ENCODE measurements at places on chromosomes 16 and 17.

DNA sequence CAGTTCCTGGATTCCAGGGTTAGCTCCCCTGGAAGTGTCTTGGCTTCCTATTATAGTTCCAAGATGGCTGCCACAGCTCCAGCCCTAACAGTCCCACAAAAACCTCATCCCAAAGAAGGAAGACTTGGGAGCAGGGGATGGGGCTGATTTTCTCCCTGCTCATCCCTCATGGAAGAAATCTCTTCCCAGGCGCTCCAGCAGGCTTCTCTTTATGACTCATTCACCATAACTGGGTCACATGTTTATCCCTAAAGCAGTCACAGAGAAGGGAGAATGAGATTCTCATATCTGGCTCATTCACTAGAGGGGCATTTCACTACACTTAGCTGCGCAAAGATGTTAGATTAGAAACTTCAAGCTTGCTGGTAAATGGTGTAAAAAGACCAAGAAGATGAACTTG lies 206.5 kb upstream of the IRX3 start:
- DNase-seq: no peak

DNA sequence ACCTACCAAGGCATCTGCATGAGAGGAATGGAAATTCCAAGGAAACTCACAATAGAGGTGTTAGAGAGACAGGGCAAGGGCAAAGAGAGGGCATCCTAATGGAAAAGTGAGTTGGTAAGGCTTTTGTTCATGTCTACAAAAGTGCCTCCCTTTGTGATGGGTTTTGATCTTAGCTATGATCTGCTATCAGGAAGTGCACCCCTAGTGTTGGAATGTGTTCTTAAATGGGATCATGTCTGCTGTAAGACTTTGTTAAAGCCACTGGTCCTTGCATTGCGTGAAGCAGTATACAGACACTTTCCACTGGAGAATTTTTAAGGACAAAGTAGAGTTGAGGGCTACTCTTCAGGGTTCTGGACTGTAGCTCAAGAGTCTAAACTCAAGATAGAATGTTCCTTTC lies 92.0 kb downstream of the MAP2K6 start:
- no peak for DNase-seq

GRCh38 chr17:19729900-19730299 lies 13.5 kb upstream of the SLC47A2 start:
- DNase-seq: no peak

DNA sequence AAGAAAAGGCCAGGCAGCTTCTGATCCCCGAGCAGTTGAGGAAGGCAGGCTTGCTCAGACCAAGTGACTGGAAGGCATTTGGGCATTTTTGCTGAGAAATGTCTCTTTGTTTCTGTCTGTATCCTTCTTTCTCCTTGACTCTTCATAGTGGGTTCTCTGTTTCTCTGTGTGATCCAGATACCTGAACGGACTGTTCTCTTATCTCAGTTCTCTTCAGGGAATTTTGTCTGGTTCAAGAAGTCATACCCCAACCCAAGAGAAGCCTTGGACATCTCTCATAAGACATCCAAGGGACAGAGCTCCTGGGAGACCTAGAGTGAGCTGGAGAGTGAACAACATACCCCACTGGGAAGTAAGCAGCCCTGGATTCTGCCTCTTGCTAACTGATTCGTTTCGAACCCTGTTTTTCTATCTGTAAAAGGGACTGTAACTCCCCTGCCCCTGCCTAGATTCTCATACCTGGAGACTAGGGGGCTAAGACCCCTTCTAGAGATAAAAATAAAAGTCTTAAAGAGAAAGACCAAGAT lies 541 bp downstream of the CCL3 start:
- no peak for DNase-seq

GRCh38 chr16:3401719-3402397 lies 843 bp downstream of the ZNF174 start:
- DNase-seq: peak; percentile 34

DNA sequence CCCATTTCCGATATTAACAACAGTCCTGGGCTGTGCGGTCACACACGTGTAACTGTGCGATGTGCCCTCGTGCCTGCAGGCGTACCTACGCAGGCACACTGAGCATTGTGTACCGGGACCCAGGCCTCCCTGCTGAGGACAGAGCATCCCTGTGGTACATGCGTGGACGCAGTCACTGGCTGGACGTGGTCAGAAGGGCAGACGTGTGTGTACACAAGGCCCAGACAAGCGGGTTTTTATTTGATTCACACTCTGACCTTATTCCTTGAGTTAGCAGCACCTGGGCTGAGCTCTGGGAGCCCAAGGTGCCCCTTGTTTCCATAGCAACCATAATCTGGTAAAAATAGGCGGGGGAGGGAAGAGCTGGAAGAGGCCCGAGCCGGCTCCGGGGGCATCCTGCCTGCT lies 19.5 kb downstream of the RAP1GAP2 start:
- no peak for DNase-seq

GRCh38 chr16:11167581-11167980 lies 88.4 kb downstream of the SOCS1 start:
- DNase-seq: no peak

DNA sequence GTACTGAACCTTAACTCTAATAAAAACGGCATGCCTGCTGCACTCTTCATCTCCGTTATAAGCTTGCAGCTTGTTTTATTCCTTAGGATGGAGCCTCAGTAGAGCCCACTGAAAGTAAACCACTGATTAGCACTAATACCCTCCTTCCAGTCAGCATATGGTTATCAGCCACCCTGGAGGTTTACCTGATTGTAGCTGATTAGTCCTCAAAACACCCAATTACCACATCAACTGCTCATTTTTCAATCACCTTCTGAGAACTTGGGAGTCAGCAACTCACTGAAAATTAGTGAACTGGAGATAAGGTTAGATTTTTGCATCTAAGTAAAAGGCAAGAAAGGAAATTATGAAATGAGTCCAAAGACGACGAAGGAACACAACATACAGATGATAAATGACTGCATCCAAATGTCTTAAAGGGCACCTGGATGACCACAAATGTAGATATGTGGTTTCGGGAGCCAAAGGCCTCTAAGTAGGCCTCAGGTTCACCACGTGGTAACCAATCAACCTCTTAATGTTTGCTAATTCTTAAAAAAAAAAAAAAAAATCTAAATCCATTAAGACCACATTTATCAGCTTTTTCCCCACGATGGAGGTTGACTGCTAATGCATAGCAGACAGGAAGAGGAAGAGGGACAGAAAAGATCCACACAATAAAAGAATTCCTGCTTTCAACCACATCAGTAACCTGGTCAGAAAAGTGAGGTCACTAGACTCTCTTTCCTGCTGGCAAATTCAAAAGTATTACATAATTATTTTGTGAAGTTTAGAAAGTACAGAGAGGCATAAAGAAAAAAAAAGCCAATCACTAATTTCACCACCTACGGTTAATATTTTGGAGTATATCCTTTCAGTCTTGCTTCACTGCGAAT lies 28.0 kb downstream of the DCUN1D3 start:
- DNase-seq: no peak

DNA sequence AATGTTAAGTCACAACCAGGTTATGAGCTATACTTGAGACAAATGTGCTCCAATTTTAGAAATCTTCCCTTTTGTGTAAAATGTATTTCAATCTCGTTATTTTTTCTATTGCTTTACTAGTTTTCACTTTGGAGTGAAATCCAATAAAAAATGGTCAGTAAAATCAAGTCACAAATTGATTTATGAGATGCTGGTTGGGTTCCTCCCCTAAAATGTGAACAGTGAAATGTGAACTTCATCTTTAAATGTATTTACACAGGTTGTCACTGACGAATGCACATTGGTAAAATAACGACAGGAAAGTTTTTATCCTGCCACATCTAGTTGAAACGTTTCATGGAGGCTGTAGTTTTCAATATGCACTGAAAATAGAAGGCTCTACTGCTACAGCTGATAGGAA lies 55.5 kb downstream of the COX10 start:
- no peak for DNase-seq

DNA sequence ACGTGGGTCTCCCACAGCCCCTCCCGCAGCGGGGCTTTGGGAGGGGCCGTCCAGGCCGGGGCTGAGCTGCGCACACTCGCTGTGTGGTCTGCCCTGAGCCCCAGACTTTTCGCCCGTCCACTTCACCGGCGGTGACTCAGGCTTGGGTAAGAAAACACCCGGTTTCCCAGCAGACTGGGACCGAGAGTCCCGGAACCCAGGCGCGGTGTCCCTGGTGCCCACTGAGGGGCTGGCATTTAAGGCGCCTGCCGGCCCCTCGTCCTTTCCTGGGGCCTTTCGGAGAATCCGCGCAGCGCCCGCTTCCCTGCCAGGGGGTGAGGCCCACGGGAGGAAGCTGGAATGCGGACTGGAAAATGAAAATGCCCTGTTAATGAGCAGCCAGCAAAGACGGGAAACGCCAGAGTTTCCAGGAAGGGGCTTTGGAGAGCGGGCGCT lies 100.3 kb downstream of the C16orf95 start:
- DNase-seq: no peak

DNA sequence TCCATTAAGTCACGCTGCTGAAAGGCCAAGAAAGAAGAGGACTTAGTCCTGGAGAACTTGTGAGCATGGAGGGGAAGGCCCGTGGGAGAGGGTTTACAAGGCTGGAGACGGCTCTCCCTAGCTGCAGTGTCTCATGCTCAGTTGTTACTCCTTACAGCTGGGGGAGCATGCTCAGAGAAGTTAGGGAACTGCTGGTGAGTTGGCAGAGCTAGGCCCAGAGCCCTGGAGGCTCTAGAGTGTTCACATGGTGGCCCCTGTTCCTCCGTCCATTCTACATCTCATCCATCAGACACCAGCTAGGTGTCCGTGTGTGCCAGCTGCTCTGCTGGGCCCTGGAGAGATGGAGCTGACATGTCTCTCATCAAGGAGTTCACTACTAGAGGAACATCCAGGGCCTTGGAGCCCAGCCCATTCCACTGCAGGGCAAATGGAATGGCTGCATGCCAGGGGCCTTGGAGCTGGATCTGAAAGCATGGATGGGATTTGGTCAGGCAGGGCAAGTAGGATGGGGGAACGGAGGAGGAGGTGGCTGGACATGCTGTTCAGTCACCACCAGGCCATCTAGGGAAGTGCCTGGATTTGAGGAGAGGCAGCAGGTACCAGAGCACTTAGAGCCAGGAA lies 6.3 kb downstream of the XYLT2 start:
- DNase-seq: no peak
